ENCODE measurements at places on chromosomes 6 and 20.

GRCh38 chr6:13866301-13866700 is 51.9 kb upstream of the MCUR1 start:
- no peak for DNase-seq

DNA sequence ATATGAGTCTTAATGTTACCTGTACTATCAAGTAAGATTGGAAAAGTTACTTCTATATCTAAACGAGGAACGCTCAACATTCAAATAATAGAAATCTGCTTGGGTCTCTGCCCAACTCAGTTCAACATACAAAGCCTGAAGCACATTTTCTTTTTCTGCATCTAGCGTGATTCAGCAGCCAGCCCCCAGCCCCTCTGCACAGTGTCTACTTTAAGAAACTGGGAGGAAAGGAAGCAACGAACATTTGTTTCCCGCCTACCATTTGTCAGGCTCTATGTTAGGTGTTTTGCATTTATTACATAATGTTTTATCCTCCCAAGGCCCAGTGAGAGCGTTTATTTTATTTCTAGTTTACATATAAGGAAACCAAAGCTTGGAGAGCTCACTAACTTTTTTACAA is 17.3 kb downstream of the PHACTR1 start:
- DNase-seq, result no peak

- DNase-seq, result no peak
Measured at GRCh38 chr6:114144887-114145851, 174.2 kb upstream of the HDAC2 start.

- no peak for DNase-seq
Measured at GRCh38 chr6:105485456-105485855, 82.6 kb upstream of the PREP start.

GRCh38 chr6:133165235-133165634 is 75.9 kb upstream of the EYA4 start:
- DNase-seq, result no peak

DNA sequence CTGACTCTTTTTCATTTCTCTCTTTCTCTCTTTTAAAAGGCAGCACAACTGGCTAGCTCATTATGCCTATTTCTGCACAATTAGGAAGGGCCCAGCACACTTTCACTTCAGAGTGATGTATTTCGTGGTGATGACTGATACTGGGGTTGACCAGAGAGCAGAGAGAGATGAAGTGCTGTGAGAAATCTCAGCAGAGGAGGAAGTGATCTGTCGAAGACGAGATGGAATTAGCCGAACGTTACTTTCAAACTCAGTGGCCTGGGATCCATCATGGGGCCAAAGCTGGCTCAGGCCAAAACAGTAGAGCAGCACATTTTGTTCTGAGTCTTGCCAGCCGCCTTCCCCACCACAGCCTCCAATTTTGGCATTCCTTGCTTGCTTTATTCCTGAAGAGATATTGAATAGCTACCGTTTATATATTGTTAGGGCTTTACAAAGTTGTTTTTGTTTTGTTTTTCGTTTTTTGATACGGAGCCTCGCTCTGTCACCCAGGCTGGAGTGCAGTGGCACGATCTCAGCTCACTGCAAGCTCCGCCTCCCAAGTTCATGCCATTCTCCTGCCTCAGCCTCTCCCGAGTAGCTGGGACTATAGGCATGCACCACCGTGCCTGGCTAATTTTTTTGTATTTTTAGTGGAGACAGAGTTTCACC is 213.2 kb upstream of the ECI2 start:
- no peak for DNase-seq

DNA sequence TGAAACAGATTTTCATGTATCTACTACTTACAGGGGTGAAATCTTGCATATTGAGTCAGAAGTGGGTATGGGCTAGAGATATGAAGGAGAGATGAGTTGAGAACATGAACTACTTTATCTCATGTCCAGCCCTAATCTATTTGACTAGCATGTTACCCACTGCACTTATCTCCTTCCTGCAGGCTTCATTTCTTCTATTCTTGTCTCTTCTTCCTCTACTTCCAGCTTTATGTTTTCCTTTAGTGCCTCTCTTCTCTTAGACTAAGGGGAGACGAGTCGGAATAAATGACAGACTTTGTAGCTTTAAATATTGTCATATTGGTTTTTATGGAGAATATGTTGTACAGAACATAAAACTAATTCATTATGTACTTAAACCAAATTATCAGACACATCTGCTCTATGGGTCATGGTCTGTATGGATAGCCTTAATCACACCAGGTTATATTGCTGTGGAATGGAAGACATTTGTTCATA is 5.3 kb downstream of the RAB32 start:
- DNase-seq, result no peak

GRCh38 chr6:11625302-11625701 is 87.8 kb downstream of the TMEM170B start:
- DNase-seq, result no peak

Data from stimulated activated CD4-positive, alpha-beta T cell treated with anti-CD3 and anti-CD28 coated beads, TNF-alpha, amount 100 ng/mL, for 1 hour (primary cell).